ENCODE measurements at places on chromosomes 13 and 19. TPM values are rescaled to one million over a fixed set of nuclear protein-coding genes. Genes with fewer than 3 reads are reported as not detected.

The KBTBD6 gene
- total RNA-seq, result 5.1 TPM

The DHDH gene
- total RNA-seq, result not detected

DNA sequence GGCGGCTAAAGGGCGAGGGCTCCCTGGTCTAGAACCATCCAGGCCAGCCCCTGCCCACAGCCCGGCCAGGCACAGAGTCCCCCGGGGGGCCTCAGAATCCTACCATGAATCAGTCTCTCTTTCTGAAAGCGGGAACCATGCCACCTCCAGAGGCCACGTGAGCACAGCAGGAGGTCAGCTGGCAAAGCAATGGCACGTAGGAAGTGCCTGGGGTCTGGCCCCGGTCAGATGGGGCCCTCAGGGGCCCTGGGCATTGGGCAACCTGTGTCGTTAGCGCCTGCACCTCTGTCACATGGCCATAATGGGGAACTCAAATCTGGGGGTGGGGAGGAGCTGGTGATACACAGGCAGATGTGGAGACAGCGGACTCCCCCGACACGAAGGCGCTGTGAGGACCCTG, 8.8 kb downstream of the MFSD12 start:
- no peak for DNase-seq

DNA sequence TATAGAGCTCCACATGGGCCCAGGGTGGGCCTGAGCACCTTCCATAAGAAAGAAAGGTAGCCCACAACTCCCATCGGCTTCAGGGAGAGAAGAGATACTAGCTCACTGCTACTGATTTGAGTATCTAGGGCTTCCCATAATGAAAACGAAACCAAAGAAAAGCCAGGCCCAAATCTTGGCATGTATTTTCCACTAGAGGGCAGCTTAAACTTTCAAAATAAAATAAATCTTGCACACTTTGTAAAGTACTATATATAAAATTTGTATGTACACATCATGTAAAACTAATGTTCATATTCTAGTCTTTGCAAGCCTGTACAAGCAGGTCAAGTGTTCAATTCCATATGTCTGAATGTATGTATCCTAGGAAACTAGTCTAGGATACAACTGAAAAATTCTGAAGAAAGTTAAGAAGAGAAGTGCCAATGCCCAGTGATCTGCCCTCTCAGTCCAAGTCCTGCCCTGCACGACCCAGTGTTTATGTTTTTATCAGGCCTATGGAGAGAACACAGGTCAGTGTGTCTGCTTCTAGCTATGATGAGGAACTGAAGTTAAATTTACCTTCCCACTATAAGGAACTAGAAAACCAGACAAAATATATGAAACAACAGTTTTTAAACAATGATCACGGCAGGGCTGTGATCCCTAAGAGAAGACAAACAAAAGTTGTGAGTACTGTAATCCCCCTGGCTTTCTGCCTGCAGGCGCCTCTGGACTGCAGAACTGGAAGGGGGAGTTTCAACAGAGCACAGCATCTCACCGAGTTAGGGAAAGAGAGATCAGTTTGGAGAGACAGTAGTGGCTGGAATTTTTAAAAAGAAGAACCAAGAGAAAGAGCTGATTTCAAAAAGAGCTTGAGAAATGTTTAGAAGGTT, 475.7 kb downstream of the UQCRFS1 start:
- DNase-seq, result no peak

DNA sequence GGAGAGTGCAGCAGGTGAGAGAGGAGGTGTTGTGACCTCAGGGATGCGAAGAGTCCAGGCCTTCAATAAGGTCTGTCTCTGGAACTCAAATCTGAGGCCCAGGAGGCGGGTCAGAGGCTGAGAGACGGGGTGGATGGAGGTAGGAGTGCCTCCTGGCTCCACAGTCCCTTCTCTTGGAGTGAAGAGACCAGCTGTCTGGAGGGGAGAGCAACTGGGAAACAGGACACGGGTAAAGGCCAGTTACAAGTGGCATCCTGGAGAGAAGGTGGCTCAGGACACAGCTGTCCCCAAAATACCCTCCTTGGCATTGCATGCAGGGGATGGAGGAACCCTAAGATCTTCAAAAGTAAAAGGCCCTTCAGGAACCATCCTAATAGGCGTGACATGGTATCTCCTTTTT, 19.2 kb downstream of the PDE4A start:
- DNase-seq, result no peak

GRCh38 chr13:77563111-77563510, 27.6 kb downstream of the SCEL start:
- DNase-seq, result no peak

DNA sequence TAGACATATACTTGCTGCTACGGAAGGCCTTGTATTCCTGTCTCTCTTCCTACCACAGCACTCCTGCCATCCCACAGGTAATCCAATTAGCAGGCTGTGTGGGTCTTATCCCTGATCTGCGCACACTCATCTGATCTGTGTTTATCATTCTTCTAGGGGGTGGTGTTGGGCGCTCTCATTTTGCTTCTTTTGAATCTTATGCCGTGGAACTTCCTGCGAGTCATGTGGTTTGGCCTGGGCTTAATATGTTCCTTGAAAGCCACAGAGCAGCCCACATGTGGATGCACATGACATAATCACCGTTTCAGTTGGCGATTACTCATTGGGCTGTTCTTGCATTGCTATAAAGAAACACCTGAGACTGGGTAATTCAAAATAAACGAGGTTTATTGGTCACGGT, 7.5 kb downstream of the RASA3 start:
- DNase-seq, result no peak

DNA sequence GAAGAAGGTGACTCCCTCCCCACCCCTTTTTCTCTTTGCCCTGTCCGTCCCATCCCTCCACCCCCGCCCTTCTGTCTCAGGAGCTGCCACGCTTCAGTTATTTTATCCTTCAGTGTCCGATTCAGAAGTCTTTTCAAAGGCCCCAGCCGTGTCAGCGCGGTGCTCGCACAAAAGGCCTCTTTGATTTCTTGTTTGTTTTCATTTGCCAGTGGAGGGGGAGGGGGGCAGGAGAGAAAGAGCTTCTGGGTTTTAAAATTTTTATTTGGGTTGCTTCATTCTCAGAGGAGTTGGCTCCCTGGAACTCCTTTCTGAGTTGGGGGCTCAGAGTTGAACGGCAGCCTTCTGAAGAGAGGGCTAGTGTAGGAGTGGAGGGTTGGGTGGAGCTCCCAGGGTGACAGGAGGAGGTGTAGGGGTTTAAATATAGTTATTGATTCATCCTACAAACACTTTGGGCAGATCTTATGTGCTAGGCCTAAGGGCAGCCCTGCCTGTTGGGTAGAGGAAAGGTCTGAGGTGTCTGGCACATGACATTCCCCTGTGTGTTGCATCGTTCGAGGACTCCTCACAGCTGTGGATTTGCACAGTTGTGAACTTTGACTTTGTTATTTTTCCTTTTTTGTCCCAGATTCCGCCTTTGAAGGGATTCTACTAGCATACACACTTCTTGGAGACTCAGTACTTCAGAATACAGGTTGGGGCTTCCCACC, 36.8 kb downstream of the NFIX start:
- DNase-seq, result no peak

- DNase-seq, result no peak
Measured at GRCh38 chr13:77215543-77215942, 111.4 kb downstream of the MYCBP2 start.

DNA sequence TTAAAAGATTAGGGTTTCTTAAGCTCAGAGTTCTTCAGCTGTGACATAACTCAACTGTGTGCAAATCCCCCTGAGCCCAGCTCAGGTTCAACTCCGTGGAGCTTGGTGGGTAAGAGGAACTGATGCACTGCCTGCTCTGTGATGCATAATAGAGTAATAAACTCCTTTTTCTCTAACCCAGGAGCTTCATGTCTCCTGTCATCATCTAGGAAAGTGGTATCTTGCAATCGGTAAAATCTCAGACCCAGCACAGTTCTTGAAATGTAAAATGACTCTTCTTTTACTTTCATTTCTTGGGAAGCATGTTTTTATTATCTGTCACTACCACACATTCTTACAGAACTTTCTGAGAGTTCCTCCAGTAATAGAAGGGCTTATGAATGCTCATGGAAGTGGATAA, 123.8 kb upstream of the PCDH9 start:
- no peak for DNase-seq

Data from activated B cell treated with CpG ODN at 0.5 μM for 24 hours (primary cell).